RCC 7860 (cell line): ENCODE measurements at places on chromosomes 6 and 20.

DNA sequence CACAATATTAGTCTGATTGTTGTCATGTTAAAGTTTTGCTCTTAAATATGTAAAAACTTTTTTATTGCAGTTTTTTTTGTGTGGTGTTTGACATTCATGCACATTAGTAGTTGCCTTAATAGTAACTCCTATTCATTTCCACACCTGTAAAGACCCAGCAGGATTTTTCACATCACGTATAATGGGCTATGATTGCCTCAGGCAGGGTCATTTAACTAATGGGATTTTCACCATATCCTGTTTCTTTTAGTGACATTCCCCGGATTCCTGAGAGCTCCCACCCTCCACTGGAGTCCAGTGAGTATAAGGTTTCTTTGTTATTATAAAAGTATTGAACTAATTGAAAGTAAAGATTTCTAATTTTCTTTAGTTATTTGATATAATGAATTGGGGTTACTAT lies 359.2 kb downstream of the RIMS1 start:
- DNase-seq: no peak

- DNase-seq: no peak
These were observed 226.8 kb upstream of the PDE10A start for GRCh38 chr6:165889636-165890403.

- no peak for DNase-seq
These were observed 12.2 kb downstream of the BEND3 start for GRCh38 chr6:107103082-107103481.

DNA sequence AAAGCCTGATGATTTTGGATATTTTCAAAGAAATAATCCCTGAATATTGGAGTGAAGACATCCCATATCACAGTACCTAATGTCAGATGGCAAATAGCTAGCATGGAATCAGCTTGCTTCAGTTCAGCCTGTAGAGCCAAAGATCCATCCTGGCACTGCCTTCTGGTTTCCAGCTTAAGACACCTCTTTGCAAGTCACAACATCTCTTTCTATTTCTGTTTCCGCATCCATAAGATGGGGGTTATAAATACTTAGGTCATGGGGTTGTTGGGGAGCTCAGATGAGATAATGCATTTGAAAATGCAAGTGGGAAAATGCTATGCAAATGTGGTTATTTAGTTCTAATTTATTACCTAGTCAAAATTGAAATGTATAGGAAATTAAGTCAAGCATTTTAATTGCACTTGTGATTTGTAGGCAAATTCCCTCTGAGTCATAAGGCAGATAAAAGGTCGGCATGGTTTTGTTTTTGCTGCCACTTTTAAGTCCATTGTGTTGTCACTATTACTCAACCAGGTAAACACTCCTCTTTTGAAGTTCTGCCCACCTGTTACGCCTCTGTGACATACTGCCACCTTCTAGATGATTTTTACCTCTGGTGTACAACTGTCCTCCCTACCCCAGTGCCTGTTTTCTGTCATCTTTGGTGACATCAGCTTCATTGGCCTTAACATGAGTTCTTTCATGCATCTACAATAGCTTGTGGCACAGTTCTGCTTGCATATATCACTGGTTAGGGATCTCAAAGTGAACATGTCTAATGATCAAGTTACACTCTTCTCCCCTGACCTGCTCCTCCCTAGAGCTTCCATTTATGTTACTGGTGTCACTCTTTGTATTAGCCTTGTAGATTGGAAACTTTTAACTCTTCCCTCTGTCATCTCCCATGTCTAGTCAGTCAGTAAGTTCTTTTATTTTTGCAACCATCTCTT lies 96.6 kb downstream of the CDKAL1 start:
- no peak for DNase-seq

GRCh38 chr20:31845300-31845863 lies at the start of gene FOXS1:
Gene FOXS1, minus strand, starts transcription at chr20:31845604. Its CDS starts 62 bp downstream, at chr20:31845542.
- no peak for DNase-seq

- DNase-seq: no peak
These were observed 11.8 kb upstream of the HBS1L start for GRCh38 chr6:135066397-135066796.

GRCh38 chr20:20333866-20334265 lies 34.0 kb upstream of the INSM1 start:
- DNase-seq: no peak

- no peak for DNase-seq
These were observed 12.4 kb downstream of the HTR1E start for GRCh38 chr6:86949771-86950170.

GRCh38 chr6:133034509-133035206 lies 206.5 kb upstream of the EYA4 start:
- no peak for DNase-seq

GRCh38 chr20:45269056-45269455 lies 14.7 kb upstream of the SLPI start:
- DNase-seq: no peak

DNA sequence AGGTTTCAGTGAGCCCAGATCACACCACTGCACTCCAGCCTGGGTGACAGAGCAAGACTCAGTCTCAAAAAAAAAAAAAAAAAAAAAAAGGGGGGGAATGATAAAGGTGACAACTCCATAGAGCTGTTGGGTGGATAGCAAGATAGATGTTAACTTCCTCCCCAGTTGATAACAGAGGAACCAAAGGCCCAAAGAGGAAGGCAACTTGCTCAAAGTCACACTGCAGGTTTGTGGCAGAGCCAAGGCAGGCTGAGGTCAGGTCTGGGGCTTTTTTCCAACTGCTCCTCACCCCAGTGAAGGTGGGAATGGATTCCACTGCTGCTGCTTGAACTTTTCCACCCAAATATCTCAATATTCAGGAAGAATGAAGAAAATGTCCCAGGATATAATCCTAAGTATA lies 26.7 kb downstream of the HCK start:
- DNase-seq: no peak

DNA sequence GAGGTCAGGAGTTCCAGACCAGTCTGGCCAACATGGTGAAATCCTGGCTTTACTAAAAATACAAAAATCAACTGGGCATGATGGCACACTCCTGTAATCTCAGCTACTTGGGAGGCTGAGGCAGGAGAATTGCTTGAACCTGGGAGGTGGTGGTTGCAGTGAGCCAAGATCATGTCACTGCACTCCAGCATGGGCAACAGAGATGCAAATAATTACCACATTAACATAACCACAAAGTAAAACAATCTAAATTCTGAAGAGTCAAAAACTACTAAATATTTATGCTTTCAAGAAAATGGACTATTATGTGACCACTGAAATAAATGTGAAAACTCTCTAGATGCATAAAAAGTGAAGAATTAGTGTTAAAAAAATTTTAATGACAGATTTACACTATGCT lies 59.9 kb downstream of the CYP39A1 start:
- no peak for DNase-seq

DNA sequence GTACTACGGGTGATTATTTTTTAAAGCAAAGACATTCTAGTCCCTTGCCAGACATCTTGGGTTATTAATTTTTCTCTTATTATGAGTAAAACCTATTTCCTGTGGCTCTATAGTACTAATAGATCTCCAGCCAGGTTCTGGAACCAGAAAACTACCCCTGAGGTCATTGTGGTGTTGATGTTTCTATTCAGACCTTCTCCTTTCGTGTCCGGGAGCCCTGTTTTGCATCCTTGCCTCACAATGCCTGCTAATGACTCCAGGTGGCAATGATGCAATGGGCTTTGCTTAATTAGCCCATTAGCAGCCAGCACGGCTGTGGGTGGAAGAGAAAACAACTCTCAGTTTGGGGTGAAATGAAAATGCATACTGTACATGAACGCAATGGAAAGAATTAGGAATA lies 62.9 kb upstream of the ARG1 start:
- DNase-seq: no peak
